ENCODE measurements at places on chromosomes 4 and X.

DNA sequence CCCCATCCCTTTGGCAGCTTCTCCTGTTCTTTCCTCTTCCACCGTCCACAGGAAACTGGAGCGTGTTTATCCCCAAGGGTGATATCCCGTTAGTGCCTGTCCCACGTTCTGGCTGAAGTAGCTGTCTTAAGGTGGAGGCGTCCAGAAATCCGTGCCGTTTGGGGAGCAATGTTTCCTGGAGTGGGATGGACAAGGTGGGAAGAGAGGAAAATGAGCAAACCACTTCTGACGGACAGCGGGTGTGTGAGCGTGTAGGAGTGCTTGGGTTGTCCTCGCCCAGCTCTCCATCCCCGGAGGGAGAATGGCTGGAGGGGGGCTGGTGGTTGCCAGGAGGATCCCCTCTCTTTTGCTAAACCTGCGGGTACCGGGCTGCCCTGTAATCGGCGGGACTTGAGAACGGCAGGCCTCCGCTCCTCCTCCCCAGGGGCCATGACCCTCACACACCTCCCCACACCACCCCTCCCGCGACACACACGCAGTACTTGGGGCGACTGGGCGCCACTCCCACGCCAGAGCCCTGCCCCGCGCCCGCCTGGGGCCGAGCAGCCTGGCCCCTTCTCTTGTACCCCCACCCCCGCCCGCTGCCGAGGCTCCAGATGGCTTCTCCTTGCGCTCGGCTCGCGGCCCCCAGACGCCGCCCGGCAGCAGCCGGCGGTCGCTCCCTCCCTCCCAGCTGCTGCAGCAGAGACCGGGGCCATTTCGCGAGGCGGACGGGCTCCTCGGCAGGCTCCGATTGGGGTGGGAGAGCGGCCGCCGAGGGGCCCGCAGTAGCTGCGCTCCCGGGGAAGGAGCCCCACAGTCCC, 13.9 kb upstream of the PRDM8 start:
- peak; percentile 75 for DNase-seq

DNA sequence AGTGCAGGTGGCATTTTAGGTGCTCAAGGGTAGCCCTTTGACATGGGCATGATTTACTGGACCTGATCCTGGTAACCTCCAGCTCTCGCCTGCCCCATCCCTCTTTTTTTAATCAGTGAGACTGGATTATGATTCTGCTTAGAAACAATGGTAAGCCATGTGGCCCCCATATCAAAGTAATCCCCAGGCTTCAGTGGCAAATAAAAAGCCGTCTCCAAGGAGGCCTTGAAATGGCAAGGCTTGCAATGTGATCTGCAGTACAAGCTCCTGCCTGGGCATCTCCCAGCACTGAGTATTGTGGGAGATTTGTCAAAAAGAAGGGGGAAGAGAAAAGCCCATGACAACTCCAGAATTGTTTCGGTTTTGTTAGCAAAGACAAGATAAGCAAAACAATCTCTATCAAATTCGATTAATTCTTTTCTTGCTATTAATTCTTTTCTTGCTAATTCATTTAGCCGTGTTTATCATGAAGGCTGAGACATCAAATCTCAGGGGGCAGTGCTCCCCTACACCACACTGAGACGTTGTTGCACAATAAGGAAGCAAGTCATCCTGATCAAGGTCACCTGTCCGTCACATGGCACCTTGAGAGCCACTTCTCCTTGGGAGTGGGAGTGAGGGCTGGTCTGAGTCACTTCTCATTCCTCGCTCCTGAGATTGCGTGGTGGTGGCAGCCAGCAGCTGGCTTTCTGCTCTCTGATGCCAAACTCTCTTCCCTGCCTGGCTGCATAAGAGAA, 312.7 kb upstream of the GATB start:
- no peak for DNase-seq

GRCh38 chr4:2331043-2331420, 69.1 kb upstream of the MXD4 start:
- DNase-seq = no peak

DNA sequence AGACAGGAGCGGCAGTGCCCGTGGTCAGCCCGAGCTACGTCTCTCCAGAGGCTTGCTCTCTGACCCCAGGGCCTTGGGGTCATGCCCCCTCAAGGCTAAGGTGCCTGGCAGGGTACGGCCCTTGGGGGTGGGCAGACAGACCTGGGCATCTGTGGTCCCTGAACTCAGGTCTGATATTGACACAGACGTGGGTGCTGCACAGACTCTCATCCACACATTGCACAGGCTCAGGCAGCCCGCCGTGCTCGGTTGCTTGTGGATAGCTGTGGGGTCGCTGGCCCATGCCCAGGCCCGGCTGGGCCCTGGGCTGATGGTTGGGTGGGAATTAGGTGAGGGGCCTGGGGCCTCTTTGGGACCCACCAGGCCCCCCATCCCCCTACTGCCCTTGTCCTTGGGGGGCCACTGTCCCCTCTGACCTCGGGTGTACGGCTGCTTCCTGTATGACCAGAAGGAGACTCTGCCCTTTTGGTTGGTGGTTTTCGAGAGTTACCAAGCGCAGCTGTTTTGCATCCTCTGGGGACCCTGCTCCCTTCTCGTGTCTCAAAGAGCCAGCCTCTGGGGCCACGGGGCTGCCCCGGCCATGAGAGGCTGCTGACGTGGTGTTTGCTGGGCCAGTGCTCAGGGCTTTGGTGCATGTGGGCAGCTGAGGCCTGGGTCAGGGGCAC, 10.1 kb downstream of the FGFRL1 start:
- DNase-seq = no peak

- DNase-seq = peak; percentile 85
Observed at GRCh38 chr4:8260656-8261111, 8.9 kb upstream of the HTRA3 start.

DNA sequence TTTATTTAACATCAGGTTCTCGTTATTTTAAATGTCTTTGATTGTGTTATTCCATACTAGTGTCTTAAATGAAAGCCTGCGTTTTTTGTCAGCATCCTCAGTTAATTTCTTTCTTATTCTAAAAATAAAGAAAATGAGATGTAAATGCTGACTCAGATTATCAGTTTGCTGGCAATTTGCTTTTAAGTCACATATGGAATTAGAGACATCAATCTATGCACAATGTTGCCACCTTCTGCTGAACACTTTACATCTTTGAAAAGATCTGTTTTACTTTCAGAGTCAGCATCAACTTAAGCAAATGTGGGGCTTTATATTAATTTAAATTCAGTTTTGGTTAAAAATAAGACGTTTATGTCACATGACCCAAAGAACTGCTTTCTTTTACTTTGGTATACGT, 99.2 kb downstream of the ADGRL3 start:
- DNase-seq = no peak

DNA sequence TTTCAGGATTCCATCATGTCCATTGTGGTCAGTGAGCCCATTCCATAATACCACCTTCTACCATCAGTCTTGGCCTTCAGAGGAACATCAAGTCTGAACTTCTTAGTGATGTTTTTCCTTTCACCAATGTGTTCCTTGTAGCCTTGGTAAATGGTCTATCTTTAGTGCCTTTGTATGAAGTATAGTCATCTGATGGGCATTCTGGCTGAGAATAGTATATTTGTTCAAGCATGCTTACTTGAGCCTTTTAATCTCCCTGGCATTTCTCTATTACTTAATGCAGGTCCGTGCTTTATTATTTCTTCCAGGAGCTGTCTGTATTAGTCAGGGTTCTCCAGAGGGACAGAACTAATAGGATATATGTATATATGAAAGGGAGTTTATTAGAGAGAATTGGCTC, 99.7 kb downstream of the TLL1 start:
- DNase-seq = no peak

DNA sequence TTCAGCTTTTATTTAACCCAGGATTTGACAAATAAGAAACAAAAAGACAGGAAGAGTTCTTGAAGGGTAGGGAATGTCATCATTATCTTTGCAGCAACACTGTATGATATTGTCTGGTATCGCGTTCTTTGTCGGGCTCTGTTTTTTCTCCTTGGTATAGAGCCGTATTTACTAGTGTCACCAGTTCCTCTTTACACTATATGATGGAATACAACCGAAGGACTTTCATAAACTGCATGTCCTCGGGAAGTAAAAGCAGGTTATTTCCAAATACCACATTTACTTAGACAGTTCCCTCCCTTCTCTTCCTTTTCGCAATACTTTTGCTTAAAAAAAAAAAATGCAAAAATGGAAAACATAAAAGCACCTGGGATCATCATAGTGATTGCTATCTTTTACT, 96.6 kb upstream of the IL13RA1 start:
- DNase-seq = no peak

GRCh38 chr4:94828882-94829281, 71.1 kb downstream of the BMPR1B start:
- DNase-seq = no peak

GRCh38 chr4:53963336-53963735, 101.1 kb downstream of the CHIC2 start:
- DNase-seq = no peak

DNA sequence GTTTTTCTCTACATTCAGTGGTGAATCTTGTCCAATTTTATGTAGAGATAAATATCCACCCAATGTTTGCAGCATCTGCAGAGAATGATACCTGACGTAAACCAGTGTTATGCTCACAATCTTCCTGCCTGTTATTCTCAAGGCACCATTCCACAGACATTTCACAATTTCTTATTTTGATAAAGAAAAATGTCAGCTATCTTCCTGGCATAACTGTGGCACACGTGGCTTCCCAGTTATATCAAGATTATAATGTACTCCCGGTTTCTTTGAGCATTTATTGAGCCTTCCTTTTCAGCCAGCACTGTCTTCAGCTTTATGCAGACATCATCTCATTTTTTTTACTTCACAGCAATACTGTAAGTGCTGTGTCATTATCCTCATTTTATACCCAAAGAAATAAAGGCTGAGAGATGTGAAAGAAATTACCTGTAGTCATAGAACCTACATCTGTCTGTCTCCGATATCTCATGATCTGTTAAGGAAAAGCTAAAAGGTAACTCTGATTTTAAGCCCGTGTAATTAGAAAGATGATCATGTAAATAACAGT, 1300.8 kb upstream of the TENM3 start:
- no peak for DNase-seq

- DNase-seq = no peak
Observed at GRCh38 chr4:55475394-55476243, 71.1 kb downstream of the CLOCK start.

DNA sequence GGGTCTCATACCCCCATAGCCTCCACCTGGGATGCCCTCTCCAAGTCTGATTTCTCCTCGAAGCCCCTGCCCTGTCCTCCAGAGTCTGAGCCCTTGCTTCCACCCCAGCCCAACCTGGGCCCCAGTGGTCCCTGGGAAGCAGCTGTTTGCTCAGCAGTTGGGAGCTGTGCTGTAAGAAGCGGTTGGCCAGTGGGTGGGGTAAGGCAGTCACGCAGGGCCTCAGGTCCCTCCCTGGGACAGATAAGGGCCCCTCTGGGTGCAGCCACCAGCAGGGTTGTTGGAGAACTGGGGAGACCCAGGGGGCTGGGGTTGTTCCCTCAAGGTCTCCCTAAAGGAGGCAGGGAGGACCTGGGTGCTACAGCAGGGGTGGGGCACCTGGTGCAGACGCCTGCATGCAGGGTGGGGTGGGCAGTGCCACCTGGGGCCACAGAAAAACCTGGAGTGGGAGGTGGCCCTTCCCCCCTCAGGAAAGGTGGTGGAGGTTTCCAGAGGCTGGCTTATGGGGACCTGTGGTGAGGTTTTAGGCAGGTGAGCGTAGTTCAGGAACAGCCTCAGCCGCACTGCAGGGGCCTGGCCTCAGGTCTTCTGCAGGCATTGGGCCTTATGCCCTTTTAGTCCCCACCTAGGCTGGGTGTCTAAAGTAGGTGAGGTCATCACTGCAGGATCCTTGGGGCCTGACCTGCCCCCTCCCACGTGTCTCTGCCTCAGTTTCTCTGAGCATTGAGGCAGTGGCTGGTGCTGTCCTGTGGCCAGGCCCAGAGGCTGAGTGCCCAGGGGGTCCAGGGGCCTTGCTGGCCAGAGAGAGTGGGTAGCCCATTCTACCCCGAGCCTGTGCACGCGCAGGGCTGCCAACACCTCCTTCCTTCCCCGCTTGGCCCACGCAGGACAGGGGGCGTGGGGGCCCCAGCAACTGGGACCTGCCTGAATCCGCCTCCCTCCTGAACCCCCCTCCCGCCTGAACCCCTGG, 3.1 kb upstream of the SLC26A1 start:
- DNase-seq = no peak

DNA sequence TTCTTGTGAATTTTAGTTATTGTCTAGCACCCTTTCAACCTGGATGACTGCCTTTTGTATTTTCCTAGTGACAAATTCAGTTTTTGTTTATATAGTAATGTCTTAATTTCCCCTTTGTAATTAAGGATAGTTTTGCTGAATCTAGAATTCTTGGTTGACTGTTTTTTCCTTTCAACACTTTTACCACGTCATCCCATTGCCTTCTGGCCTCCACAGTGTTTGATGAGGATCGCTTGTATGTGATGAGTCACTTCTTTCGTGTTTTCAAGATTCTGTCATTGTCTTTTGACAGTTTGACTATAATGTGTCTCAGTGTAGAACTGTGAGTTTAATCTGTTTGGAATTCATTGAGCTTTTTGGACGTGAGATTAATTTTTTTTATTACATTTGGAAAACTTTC, 30.1 kb downstream of the KDM6A start:
- DNase-seq = no peak

All from ovary (tissue), 10 donors.